Aorta (tissue), 5 donors: ENCODE measurements at places on chromosomes 5 and 9. TPM values are rescaled to one million over a fixed set of nuclear protein-coding genes. Genes with fewer than 3 reads are reported as not detected.

The OSTF1 gene
- 47.7 TPM for total RNA-seq

The IL13 gene
- total RNA-seq, result not detected

The CD74 gene
- 677 TPM for total RNA-seq

The TMEM215 gene
- total RNA-seq, result not detected

The SPATA31C1 gene
- not detected for total RNA-seq

DNA sequence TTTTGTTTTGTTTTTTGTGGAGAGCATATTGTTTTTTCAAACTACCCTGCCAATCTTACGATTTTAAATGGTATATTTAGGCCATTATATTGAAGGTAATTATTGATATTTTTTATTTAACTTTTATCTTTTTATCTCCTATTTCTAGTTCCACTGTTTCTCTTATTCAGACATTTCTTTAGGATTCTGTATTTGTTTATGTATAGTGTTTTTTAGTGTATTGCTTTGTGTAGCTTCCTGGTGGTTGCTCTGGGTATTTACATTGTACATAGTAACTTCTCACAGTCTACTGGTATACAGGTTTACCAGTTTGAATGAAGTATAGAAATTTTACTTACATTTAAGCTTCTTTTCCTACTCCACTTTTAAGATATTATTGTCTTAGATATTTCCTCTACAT, 63.2 kb downstream of the ERCC6L2 start:
- no peak overlapping the region for H3K4me3 ChIP-seq
- H3K27ac ChIP-seq, result no peak overlapping the region
- no peak for DNase-seq

DNA sequence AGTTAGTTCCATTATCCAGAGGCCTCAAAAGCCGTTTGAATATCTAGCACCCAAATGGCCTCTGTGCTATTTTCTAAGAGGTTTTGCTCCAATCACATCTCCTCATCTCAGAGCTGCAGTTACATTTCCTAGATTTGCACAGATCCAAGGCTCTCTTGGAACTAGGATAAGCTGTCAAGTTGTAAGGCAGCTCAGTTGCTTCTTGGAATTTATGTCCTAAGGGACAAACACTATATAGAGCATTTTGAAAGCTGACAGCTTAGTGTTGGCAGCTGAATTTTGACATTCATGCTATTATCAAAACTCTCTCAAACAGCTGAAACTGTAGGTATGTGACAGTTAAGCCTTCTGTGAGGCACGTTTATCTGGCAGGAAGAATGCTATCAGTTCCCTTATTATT, 97.0 kb downstream of the MACIR start:
- H3K27me3 ChIP-seq, result no peaks in the 10 kb centered on the region
- no peak overlapping the region for H3K4me3 ChIP-seq
- no peaks in the 10 kb centered on the region for H3K36me3 ChIP-seq
- H3K4me1 ChIP-seq, result no peaks in the 10 kb centered on the region
- H3K27ac ChIP-seq, result no peak overlapping the region

DNA sequence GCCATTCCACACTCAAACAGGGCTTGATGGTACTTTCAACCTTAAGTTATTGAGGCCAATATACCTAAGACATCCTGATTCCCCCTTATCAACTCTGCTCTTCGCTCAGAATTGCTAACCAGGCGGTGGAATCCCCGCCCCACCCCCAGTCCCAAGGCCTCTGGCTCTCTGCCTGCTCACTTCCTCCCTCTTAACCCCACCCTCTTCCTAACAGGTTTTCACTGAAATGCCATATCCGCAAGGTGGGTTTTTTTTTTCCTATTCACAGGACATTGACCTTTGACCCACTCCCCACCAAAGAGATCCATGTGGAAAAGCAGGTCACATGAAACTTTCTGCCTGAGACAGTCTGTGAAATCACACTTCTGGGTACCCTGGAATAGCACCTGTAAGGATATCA, 66.6 kb upstream of the IFNK start:
- H3K36me3 ChIP-seq, result no peaks in the 10 kb centered on the region
- no peak for DNase-seq
- no peaks in the 10 kb centered on the region for H3K27me3 ChIP-seq
- H3K4me3 ChIP-seq, result no peak overlapping the region

- no peaks in the 10 kb centered on the region for H3K27me3 ChIP-seq
- no peak within 1 kb of the TSS for H3K27ac ChIP-seq
- no peaks in the 10 kb centered on the region for H3K36me3 ChIP-seq
Measured at GRCh38 chr5:111223787-111224560, at the start of gene CAMK4. Gene CAMK4, plus strand, starts transcription at chr5:111224384. Its CDS starts 100 bp downstream, at chr5:111224484.

DNA sequence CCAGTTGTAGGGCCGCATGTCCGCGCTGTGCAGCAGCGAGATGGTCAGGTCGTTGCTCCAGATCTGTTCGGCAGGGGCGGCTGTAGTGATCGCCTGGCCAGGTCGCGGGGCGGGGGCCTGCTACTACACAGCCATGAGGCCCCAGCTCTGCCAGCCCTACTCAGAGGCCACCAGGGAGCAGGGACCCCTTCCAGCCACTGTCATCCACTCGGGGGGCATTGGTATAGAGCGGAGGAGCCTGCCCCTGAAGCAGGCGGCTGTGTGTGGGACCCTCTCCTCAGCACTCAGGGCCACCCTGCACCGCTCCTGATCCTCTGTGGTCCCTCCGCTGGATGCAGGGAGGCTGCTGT, 1.7 kb downstream of the FBXW5 start:
- no peaks in the 10 kb centered on the region for H3K4me1 ChIP-seq
- no peaks in the 10 kb centered on the region for H3K27me3 ChIP-seq
- H3K27ac ChIP-seq, result no peak overlapping the region
- no peak for DNase-seq
- peaks cover 11% of the 10 kb centered on the region for H3K36me3 ChIP-seq

GRCh38 chr9:96721731-96722429, 56.0 kb downstream of the ZNF510 start:
- DNase-seq, result no peak
- H3K36me3 ChIP-seq, result no peaks in the 10 kb centered on the region
- H3K27me3 ChIP-seq, result no peaks in the 10 kb centered on the region
- no peak overlapping the region for H3K4me3 ChIP-seq
- no peaks in the 10 kb centered on the region for H3K4me1 ChIP-seq
- no peak overlapping the region for H3K27ac ChIP-seq

- peak; percentile 89 for DNase-seq
- no peaks in the 10 kb centered on the region for H3K4me1 ChIP-seq
- no peaks in the 10 kb centered on the region for H3K36me3 ChIP-seq
- no peak overlapping the region for H3K27ac ChIP-seq
- H3K27me3 ChIP-seq, result no peaks in the 10 kb centered on the region
Measured at GRCh38 chr5:177607452-177608192, 7.7 kb downstream of the B4GALT7 start.

- no peaks in the 10 kb centered on the region for H3K36me3 ChIP-seq
- no peaks in the 10 kb centered on the region for H3K27me3 ChIP-seq
- no peak overlapping the region for H3K4me3 ChIP-seq
- no peak for DNase-seq
- H3K27ac ChIP-seq, result no peak overlapping the region
- no peaks in the 10 kb centered on the region for H3K4me1 ChIP-seq
Measured at GRCh38 chr9:79408617-79409016, 163.1 kb upstream of the TLE4 start.

DNA sequence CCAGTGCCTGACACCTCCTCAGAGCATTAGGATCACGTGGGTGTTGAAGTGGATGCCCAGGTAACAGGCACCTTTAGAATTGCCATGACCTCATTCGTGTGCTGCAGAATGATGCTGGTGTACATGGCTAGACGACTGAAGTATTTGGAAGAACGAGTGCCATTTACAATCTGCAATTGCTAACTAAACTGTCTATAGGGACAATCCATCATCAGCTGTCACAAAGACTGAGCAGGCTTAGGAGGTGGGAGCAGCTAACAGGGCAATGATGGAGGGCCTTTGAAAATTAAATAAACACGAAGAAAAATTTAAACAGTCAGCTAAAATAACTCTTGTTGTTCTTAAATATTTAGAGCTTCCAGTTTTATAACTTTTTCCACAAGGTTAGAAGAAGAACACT, 375.8 kb downstream of the GADD45G start:
- no peaks in the 10 kb centered on the region for H3K4me1 ChIP-seq
- DNase-seq, result no peak
- no peak overlapping the region for H3K4me3 ChIP-seq
- H3K36me3 ChIP-seq, result no peaks in the 10 kb centered on the region

GRCh38 chr5:170466988-170467707, 36.7 kb upstream of the KCNIP1 start:
- H3K4me1 ChIP-seq, result no peaks in the 10 kb centered on the region
- H3K27me3 ChIP-seq, result no peaks in the 10 kb centered on the region
- no peak overlapping the region for H3K4me3 ChIP-seq
- no peaks in the 10 kb centered on the region for H3K36me3 ChIP-seq

DNA sequence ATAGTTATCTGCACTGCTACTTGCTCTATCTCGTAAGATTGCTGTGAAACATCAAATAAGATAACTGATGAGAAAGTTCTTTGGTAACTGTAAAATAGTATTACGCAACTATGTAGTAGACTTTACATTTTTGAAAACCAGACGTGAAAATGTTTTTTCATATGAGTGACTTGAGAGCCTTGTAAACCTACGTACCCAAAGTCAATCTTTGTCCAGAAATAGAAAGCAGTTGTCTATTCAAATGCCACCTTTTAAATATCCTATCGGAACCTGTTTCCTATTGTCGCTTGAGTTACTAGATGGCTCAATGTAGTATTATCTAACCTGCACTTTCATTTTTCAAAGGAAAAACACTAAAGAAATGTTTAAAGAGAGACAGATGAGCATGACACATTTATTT, 1.6 kb downstream of the FNIP1 start:
- no peaks in the 10 kb centered on the region for H3K4me1 ChIP-seq
- DNase-seq, result no peak
- H3K4me3 ChIP-seq, result peak overlapping the region; percentile 97
- H3K27ac ChIP-seq, result no peak overlapping the region

DNA sequence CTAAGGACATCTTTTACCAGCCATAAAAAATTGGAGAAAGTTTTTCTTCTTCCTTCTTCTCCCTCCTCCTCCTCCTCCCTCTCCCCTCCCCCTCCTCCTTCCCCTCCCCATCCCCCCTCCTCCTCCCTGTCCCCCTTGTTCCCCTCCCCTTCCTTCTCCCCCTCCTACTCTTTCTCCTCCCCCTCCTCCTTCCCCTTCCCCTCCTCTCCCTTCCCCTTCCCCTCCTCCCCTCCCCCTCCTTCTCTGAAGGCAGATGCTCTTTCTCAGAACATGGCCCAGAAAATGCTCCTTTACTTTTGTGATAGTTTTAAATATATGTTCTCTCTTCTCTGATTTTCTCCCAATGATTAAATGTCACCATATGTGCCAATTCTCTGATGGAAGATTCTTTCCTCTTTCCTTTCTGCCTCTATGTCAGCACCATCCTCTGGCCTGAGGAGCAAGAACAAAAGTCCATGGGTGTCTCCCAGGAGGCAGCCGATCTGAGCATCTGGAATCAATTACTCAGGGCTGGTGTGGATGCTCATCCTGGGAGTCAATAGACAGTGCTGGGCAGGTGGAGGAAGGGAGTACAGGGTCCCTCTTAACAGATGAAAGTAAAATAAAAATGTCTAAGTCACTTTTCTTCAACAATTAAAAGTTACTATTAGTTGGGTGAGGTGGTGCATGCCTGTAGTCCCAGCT, 63.0 kb upstream of the GNA14 start:
- no peaks in the 10 kb centered on the region for H3K27me3 ChIP-seq
- DNase-seq, result no peak
- no peaks in the 10 kb centered on the region for H3K36me3 ChIP-seq
- no peak overlapping the region for H3K27ac ChIP-seq
- no peak overlapping the region for H3K4me3 ChIP-seq
- peaks cover 3% of the 10 kb centered on the region for H3K4me1 ChIP-seq

- DNase-seq, result peak; percentile 26
- H3K27me3 ChIP-seq, result no peaks in the 10 kb centered on the region
- no peaks in the 10 kb centered on the region for H3K36me3 ChIP-seq
- H3K4me3 ChIP-seq, result no peak overlapping the region
Measured at GRCh38 chr5:63963080-63963735, 963 bp upstream of the HTR1A start.

DNA sequence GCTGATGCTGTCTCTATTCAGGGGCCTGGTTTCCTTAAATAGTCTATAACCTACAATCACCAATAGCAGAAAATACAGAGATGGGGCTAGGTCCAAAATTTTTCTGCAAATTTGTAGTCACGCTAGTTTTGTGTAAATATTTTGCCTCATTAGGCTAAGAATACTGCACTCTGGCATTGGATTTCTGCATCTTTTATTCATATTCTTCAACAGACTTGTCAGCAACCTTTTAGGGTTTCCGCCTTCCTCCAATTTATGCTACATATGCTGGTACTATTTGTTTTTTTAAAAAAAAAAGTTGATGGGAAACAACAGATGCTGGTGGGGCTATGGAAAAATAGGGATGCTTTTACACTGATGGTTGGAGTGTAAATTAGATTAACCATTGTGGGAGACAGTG, 202.3 kb downstream of the GABRB2 start:
- H3K4me3 ChIP-seq, result no peak overlapping the region
- H3K27ac ChIP-seq, result no peak overlapping the region
- no peaks in the 10 kb centered on the region for H3K27me3 ChIP-seq
- H3K36me3 ChIP-seq, result no peaks in the 10 kb centered on the region
- H3K4me1 ChIP-seq, result no peaks in the 10 kb centered on the region

- H3K27me3 ChIP-seq, result no peaks in the 10 kb centered on the region
- H3K4me3 ChIP-seq, result no peak overlapping the region
- H3K4me1 ChIP-seq, result no peaks in the 10 kb centered on the region
- no peak overlapping the region for H3K27ac ChIP-seq
- DNase-seq, result no peak
- H3K36me3 ChIP-seq, result no peaks in the 10 kb centered on the region
Measured at GRCh38 chr9:69030851-69031645, 4.5 kb upstream of the FXN start.

DNA sequence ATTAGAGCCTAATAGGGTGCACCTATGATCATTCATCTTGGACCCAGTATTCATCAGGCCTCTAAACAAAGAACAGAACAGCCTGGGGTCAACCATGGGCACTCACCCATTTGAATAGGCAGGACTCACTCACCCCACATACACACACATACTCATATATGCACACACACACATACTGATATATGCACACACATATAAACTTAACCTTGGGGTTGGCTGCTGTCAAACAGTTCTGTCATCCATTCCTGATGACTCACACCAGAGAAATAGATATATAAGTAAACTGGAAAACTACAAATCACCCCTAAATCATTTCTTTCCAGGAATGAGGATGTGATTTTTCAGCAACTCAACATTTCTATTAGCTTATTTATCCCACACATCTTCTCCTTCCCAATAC, 51.3 kb downstream of the ARL15 start:
- no peak for DNase-seq
- no peaks in the 10 kb centered on the region for H3K36me3 ChIP-seq
- H3K27me3 ChIP-seq, result no peaks in the 10 kb centered on the region
- no peak overlapping the region for H3K4me3 ChIP-seq
- peaks cover 2% of the 10 kb centered on the region for H3K4me1 ChIP-seq
- no peak overlapping the region for H3K27ac ChIP-seq

DNA sequence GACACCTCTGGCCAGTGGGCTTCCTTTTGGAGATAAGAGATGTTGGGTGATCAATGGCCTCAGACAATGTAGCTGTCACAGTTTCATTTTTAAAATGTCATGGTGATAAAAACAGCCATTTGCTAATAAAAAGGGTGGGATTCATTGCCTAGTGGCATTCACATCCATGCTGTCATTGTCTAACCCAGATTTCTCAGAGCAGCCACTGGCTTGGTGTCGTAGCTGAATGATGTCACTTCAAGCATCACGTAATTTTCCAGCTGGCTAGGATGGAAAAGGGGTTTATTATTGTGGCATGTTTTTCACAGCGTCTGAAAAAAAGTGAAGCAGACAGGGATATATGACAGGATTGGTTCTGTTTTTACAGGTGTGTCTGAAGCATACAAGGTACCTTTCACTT, 184.7 kb downstream of the AOPEP start:
- H3K36me3 ChIP-seq, result no peaks in the 10 kb centered on the region
- H3K4me1 ChIP-seq, result peaks cover 7% of the 10 kb centered on the region
- H3K27me3 ChIP-seq, result no peaks in the 10 kb centered on the region
